GM12865 (cell line): ENCODE measurements at places on chromosomes 2 and 18.

GRCh38 chr2:30978854-30979253 is 159.4 kb downstream of the GALNT14 start:
- no peak for DNase-seq

GRCh38 chr18:74914648-74915047 is 294.3 kb downstream of the PTGR3 start:
- DNase-seq, result no peak

- DNase-seq, result peak; percentile 18
Measured at GRCh38 chr2:15560140-15560987, 770 bp downstream of the NBAS start.

- DNase-seq, result no peak
Measured at GRCh38 chr2:11430729-11431128, 35.2 kb downstream of the E2F6 start.
